Activated naive CD8-positive, alpha-beta T cell treated with anti-CD3 and anti-CD28 coated beads for 36 hours (primary cell): ENCODE measurements at places on chromosomes 5 and 9. TPM values are rescaled to one million over a fixed set of nuclear protein-coding genes. Genes with fewer than 3 reads are reported as not detected.

The ROR2 gene
- total RNA-seq: not detected

The SLC34A3 gene
- not detected for total RNA-seq

The DNAJB5 gene
- 8.1 TPM for total RNA-seq

GRCh38 chr9:37978983-37979382 lies 75.1 kb upstream of the SLC25A51 start:
- no peak for DNase-seq

DNA sequence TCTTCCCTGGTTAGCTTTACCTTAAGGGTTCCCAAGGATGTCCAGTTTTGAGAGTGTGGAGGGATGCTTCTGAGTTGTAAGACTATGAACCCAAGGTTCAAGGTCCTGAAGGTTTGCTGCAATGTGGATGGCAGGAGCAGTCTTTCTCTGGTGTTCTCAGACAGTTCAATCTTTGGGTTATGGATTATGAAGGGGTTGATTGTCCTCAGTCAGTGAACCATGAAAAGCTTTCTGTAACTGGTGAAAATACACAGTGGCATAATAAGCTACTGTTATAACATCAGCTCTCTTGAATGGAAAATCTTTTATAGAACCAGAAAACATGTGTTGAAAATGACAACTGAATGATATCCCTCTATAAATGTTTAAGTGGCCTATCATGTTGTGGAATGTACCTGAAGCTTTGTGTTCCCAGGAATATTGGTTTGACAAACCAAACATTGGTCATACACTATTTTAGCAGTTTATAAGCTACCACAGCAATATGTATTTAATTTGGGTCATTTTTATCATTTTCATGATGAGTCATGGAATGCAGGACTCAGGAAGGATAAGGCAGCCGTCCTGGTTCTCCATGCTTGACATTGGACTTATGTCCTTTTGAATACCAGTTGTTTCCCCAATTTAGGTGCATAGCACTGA lies 1041.8 kb upstream of the ARRDC3 start:
- DNase-seq: no peak

- no peak for DNase-seq
These were observed 81.4 kb upstream of the ANKRD55 start for GRCh38 chr5:56314529-56314928.

GRCh38 chr5:150297236-150297890 lies 5.3 kb downstream of the ARSI start:
- no peak for DNase-seq
